ENCODE measurements at places on chromosomes 5 and 9. TPM values are rescaled to one million over a fixed set of nuclear protein-coding genes. Genes with fewer than 3 reads are reported as not detected.

Gene ARSK
- total RNA-seq: 15.0 TPM

Gene TAF11L5
- total RNA-seq: not detected

Gene NMUR2
- not detected for total RNA-seq

Gene GBGT1
- 5.7 TPM for total RNA-seq
